ENCODE measurements at places on chromosomes 3 and 15.

- DNase-seq, result no peak
Measured at GRCh38 chr3:53320697-53321096, 26.6 kb downstream of the DCP1A start.

DNA sequence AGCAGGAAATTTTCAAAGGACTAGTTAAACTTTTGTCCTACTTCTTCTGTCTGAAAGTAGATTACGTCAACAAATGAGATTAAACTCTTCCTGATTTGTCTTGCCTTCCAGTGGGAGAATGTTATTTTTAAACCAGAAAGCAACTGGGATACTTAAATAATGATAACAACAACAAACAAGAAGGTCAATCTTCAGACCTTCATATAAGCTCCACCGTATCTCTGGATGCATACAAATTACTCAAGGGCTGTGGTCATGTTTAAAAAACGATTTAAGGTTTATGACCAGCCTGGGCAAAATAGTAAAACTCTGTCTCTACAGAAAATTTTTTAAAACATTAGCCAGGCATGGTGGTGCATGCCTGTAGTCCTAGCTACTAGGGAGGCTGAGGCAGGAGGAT is 145.3 kb upstream of the NPHP3 start:
- no peak for DNase-seq

DNA sequence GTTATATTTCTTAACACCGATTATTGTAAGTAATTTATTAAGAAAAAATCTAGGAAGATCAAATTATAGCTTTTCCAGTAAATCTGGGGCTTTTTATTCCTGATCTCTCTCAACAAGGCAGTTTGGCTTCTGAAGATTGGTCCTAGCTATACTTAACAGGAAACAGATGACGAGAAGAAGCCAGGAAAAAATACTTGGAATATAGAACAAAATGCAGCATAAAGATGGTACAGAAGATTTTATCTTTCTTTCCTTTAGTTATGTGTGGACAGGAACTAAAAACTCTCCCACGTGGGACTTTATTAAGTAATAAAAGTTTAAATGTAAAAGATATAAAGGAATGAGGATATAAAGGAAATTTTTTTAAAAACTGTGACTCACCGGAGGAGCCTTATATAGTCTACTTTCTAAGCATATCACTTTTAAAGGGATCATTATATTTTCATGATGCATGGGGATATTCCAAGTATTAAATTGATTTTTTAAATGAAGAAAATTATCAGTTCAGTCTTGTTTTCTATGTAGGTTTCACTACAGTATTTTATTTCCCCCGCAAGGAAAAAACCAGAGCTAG is 8.2 kb downstream of the B3GNT5 start:
- DNase-seq, result no peak

DNA sequence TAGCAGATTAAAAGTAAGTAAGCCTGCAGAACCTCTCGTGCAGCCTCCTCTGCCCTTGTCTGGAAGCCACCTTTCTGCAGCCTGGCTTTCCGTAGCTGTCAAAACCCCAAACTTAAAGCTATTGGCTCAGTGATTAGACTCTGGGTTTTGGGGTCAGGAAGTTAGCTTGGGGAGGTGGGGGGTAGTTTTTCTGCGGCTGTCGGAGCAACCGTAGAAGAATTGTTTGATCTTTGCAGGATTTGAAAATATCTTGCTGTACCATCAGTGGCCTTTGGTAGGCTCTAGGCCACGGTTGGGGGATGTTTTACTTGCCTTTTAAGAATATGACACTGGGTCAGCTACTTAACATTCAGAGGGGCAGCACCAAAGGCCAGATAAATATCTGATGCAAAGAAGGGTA is 88.4 kb upstream of the RASGRP1 start:
- no peak for DNase-seq

- DNase-seq, result no peak
Measured at GRCh38 chr3:143001034-143001368, 369 bp upstream of the U2SURP start.

DNA sequence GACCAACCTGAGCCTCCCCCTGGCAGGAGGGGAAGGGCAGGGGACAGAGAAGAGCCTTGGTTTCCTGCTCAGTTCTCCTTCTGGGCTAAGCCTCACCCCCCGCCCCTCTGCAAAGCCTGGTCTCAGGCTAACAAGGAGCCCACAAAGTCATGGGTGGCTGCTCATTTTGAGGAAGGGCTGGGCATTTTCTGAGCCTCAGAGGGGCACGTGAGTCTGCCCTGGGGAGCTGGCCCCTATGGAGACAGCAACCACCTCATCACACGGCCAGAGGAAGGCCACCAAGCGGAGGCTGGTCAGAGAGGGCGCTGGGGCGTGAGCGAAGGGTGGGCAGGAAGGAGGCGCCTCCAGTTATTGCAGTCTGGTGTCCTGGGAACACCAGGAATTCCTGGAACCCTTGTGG is 18.7 kb downstream of the ABTB1 start:
- no peak for DNase-seq

DNA sequence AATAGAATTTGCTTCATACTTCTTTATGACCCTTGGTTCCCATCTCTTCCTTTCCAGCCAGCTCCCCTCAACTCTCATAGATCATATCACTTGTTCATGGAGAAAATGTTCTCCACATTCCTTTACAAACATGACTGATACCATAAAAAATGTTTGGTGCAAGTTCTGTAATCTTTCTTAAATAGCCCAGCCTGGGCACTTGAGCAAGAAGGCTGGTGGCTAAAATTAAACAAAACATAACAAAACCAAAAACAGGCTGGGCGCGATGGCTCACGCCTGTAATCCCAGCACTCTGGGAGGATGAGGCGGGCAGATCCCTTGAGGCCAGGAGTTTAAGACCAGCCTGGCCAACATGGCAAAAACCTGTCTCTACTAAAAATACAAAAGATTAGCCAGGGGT is 8.9 kb upstream of the POLR2M start:
- DNase-seq, result no peak

DNA sequence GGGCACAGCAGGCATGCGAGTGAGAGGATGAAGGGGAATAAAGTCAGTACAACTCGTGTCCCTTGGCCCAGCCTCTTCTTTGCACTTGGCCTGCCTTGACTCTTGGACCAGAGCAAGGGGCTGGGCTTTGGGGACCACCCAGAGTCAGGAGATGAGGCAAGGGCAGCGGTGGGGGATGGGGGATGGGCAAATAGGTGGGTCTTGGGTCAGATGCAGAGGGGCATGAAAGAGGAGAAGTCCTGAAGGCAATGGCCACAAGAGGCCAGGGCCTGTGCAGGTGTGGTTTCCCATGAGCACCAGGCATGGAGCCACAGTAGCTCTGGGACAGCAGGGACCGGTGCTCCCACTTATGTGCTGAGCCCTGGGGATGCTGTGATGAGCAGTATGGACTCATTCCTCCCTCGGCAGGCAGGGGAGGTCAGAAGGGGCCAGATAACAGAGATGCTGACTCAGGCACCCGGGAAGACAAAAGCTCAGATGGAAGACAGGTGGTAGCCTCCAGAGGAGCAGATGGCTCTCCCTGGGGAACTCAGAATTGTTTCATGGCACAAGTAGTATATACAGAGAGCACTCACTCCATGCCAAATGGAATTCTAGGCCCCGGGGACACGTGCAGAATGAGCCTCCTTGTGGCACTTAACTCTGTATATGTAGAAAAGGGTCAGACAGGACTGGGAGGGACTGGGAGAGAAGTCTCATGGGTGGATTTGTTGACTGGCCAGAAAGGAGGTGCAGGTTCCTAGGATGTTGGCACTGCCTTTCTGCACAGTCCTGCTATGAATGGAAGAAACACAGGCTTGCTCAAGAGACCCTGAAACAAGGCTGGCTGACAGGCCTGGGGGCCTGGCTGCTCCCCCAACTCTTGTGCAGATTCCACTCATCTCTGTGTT is 14.3 kb downstream of the ZBTB47 start:
- DNase-seq, result no peak
